DMS153 (cell line): ENCODE measurements at places on chromosomes 7 and 10.

DNA sequence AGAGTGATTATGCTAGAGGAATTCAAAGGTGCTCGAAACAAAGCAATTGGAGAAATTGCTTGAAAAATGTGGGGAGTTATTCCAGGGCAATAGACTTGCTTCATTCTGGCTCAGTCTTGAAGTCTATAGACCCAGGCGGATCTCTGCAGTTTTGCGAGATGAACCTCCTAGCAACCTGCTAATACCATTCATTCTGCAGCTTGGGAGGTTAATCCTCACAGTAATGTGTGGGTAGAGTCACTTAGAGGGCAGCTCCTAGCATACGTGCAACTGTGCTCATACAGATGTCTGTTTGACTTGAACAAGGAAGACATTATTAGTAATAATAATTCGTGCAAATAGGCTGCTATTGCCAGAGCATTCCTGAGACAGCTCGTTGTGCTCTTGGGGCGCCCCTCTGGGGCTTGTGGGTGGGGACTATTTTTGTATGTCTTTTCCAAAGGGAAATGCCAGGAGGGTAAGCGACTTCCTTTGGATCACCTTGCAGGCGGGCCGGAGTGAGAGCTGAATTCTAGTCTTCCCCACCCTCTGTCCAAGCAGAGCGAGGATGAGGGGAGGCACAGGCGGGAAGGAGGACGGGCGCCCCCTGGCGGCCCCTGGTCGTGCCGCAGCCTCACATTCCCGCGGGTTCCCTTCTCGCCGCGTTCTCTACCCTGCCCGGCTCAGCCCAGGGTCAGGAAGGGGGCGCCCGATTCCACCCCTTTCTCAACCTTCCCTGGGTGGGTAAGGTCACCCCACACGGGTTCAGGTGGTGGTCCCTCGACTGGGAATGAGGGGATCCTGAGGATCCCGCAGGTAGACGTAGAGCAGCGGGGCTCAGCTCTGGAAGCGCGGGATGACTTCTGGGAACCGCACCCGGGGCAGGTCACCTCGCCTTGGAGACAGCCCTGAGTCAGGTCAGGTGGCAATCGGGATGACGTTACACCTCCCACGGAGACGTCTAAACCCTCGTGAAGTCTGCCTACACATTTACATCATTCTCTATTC, 241.5 kb downstream of the PHTF2 start:
- no peak for DNase-seq

GRCh38 chr7:33814400-33814799, 90.9 kb upstream of the BMPER start:
- no peak for DNase-seq

- DNase-seq = no peak
Measured at GRCh38 chr7:156897673-156898072, 4.7 kb upstream of the LMBR1 start.

- no peak for DNase-seq
Measured at GRCh38 chr10:124997306-124997705, 55.4 kb downstream of the ZRANB1 start.

DNA sequence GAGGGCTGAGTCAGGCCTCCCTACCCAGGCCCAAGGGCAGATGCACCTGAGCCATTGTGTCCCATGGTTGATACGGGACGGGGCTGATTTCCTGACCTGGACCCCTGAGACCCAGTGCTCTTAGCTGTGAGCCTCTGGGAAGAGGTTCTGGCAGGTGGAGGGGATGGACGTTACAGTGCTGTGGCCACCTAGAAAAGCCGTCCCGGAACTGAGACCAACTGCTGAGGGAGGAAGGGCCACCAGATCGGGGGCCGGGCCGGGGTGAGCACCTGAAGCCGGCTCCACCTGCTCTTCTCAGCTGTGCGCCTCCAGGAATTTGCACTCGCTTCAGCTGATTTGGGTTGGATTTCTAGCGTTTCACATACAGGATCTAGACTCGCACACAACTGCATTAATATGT, 35.4 kb downstream of the CHST12 start:
- no peak for DNase-seq
